ENCODE measurements at places on chromosomes 3 and 15. TPM values are rescaled to one million over a fixed set of nuclear protein-coding genes. Genes with fewer than 3 reads are reported as not detected.

The DNAH1 gene
- 7.2 TPM for total RNA-seq

DNA sequence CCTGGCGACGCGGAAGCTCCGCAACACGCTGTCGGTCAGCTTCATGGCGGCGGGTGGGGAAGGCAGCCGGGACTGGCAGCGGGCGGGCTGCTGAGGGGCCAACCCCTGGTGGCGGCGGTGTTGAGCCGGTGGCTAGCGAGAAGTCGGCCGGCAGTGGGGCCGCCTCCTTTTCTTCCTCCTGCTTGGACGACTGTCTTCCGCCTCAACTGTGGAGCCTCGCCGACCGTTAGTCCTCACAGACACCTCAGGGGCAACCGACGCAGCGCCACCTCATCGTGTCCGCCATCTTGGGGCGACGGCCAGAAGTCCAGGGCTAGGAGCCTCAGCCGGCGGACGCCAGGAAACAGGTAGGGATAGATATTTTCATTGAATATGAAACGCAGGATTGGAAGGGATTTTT lies 875.1 kb downstream of the NSUN3 start:
- DNase-seq, result peak; percentile 80

DNA sequence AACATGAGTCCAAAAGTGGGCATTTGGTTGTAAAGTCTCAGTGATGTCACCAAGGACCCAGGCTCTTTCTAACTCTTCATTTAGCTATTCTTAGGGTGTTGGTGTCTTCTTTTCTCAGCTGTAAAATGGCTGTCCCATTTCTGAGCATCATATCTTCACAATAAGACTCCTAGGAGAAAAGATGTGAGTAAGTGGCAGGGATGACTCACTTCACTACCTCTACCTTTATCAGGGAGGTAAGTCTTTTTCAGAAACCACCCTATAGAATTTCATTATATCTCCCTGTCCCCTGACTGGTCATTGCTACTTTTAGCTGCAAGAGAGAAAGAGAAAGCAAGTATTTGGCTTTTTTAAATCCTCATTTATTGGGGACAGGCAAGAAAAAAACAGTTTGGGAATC lies 300.2 kb upstream of the RBMS3 start:
- DNase-seq, result no peak

The RARRES1 gene
- total RNA-seq, result 424 TPM

The ZKSCAN7 gene
- total RNA-seq, result 3.9 TPM

- DNase-seq, result no peak
These were observed 8.0 kb downstream of the EPHB1 start for GRCh38 chr3:134803051-134803505.

GRCh38 chr3:187983484-187984124 lies 170.4 kb upstream of the LPP start:
- DNase-seq, result no peak

DNA sequence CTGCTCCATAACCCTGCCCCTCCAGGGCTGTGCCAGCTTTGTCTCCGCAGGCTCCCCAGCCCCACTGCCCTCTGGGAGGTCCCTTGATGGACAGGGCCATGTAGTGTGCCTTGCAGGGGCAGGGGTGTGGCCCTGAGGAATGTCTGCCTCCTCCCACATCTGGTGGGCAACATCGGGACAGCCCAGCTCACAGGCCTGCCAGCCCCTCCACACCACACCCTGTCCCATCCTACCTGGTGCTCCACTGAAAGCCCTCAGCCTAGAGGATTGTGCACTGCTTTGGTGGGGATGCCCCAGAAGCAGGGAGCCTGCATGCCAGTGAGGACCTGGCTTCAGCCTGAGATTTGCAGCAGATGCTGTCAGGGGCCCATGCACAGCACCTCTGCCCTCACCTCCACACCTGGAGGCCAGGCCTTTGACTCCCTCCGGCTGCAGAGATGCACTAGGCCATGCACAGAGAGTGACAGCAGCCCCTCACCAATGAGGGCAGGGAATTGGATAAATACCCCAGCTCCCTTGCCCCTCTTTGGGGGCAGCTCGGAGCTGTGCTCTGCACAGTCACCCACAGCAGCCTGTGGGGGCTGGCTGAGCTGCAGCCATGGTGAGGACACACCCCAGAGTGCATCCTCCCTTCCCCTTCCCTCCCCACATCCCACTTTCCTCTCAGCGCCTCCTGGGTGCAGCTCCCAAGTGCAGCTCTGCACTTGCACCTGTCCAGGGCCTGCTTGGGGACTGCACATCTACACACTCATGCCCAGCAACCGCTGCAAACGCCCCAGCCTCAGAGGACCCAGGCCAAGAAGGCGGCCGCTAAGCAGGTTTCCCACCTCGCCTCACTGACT lies 2.7 kb downstream of the C3orf22 start:
- peak; percentile 55 for DNase-seq

DNA sequence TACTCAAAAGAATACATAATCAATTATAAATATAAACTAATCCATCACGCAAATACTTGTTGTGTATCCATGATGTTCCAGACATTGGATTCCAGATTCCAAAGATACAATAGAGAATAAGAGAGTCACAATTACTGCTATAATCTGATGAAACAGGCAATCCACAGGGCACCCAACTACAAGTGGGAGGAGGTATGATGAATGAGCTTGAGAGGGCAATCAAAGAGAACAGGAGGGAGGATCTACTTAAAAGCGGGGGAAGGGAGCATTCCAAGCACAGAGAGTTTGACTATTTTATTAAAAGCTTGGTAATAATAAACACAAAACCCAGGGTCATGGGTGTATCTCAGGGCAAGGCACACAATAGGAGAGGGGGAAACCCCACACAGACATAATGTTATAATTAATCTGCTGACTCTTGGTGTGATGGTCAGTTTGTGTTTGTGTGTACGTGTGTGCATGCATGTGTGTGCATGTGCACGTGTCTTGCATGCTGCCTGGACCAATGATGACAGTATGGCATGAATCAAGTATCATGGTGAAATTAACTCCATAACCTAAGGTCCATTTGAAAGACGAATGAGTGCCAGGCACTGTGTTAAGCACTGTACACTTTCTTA lies 325.4 kb upstream of the WNT5A start:
- no peak for DNase-seq

The SHISA5 gene
- 142 TPM for total RNA-seq

DNA sequence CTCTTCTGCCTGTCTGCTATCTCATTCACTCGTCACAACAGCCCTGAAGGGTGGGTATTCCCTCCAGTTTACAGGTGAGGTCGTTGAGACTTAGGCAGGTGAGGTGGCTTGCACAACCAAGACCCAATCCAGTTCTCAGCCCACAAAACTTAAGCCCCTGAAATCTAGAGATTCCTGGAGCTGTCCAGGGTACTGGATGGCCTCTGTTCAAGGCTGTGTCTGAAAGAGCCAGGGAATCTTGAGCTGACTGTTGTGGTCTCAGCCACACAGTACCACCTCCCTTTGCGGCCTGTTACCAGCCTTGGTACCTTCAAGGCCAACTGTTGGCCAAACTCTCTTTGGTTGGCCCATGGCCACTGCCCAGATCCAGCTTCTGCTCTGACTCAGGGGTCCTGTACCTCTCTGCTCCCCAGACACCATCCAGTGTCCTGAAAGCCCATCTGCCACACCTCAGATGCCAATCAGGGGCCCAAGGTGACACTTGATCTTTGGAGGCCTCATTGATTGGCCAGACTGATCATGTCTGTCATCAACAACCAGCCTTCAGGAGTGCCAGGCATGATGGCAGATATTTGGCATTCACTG lies 10.9 kb upstream of the FAM107A start:
- DNase-seq, result peak; percentile 46

DNA sequence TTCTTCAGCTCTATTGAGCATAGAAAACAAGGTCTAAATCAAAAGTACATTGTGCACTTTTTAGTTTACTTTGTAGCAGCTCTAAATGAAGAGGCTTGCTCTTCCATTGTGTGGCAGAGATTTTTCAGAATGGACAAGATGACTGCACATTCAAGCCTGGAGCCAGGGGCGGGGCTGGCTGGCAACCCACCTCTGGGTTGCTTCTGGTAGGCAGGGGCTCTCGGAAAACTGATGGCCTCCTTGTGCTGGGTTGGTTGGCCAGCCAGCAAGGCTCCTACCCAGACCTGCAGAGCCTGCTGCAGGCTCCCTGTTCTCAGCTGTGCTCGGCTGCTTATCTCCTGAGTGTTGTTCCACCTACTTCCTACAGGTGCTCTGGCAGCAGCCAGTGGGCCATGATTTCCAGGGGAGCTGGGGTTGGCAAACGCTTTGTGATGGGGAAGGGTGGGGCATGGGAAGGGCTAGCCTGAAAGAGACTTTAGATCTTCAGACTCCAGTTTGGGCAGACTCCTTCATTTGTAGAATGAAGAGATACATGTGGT lies 8.8 kb downstream of the BSN start:
- no peak for DNase-seq

DNA sequence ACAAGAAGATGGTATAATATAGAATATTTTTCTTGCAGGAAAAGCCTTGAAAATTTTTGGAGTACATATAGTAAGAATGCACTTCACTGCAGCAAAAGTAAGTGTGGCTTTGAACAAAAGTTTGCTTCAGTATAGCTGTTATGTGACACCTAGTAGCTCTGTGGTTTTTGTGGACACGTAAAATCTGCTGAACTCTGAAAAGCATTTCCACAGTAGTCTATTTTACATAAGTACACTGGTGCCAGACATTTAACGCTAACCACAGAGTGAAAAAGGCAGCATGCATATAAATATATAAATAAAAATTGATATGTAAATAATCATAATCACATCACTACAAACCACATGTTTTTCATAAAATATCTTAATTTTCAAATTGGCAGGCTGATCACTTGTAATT lies 39.8 kb downstream of the CGGBP1 start:
- DNase-seq, result no peak

GRCh38 chr3:61637088-61638051 lies 76.0 kb downstream of the PTPRG start:
- DNase-seq, result no peak

DNA sequence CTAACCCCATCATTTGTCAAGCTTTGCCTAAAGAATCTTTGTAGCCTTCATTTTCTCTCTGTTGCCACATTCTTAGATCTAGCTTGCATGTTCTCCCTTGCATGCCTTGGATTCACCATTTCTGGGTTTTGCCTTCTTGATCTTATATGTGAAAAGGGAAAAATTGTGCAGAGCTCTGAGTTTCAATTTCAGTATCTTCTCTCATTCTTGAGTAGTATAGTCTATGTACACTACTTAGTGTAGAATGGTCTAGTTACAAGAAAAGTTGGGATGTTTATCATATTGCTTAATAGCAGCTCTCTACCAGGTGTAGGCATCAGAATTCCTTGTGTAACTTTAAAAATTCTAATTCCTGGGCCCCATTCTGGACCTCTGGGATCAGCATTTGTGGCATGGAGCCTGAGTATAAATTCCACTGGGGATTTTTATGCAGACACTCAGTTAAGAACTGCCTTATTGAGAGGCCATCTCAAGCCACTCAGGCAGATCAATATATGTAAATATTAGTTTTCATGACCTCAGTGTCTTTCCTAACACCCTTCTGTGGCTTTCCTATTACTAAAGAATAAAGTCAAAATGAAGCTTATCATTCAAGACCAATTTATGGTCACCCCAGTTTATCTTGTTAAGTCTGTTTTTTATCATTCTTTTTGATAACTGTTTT lies 23.4 kb downstream of the GTF2E1 start:
- no peak for DNase-seq

DNA sequence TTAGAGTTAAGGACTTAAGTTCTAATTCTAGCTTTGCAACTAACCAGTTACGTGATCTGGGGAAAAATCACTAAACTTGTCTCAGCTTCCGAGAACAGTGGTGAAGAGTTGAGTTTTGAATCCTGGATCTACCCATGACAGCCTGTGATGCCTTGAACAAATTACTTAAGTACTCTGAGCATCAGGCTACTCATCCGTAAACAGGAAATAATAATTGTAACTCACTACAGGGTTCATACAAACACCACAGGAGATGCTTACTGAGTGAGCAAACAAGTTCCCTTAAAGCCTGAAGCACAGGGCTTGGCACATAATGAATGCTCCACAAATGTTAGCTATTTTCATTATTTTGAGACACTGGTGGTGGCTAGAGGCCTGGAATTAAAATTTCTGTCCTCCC lies 158.8 kb downstream of the ERC2 start:
- DNase-seq, result no peak

DNA sequence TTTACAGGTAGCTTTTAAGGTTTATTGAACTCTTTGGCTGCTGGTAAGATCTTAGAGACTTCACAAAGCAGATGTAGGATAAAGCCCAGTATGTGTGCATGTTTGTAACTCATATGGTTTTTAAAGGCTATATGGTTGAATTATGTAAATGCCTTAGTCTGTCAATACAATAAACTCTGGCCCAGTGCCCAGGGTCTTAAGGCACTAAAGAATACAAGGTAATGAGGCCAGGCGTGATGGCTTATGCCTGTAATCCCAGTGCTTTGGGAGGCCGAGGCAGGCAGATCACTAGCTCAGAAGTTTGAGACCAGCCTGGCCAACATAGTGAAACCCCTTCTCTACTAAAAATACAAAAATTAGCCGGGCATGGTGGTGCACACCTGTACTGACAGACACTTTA lies 170.3 kb upstream of the CGNL1 start:
- DNase-seq, result no peak

DNA sequence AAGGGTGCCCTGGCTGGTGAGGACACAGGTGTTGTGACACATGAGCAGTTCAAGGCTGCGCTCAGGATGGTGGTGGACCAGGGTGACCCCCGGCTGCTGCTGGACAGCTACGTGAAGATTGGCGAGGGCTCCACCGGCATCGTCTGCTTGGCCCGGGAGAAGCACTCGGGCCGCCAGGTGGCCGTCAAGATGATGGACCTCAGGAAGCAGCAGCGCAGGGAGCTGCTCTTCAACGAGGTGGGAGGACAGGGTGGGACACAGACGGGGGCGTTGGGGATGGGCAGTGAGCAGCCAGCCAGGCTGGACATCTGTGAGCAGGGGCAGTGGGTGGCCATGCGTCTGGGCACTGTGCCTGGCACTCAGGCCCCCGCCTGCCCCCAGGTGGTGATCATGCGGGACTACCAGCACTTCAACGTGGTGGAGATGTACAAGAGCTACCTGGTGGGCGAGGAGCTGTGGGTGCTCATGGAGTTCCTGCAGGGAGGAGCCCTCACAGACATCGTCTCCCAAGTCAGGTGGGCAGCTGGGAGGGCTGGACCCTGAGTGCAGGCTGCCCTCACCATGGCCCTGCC lies 10.3 kb downstream of the ANKRD63 start:
- no peak for DNase-seq

The PROS1 gene
- 61.4 TPM for total RNA-seq

GRCh38 chr15:25775317-25775912 lies 87.7 kb downstream of the ATP10A start:
- peak; percentile 90 for DNase-seq

DNA sequence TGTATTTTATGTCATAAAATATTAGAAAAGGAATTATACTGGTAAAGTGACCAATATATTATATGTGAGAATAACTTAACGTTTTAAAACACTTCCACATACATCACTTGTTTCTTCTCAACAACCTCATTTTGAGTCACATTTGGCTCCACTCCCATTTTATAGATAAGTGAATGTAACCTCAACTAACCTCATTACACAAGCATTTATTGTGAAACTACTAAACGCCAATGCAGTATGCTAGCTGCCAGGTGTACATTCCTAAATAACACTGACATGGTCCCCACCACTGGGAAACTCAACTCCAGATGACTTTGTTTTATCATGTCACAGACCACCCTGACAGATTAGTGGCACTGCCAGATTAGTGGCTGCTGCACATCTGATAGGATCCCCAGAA lies 249.7 kb upstream of the CNTN4 start:
- DNase-seq, result no peak

The FGF7 gene
- total RNA-seq, result 183 TPM

The KBTBD8 gene
- total RNA-seq, result 1.9 TPM

Measured in posterior vena cava (tissue), 2 donors.